Stimulated activated CD4-positive, alpha-beta T cell treated with anti-CD3 and anti-CD28 coated beads, Interleukin-12 subunit alpha, Interleukin-12 subunit beta, amount 100 ng/mL, for 24 hours (primary cell): ENCODE measurements at places on chromosomes 16 and 17.

DNA sequence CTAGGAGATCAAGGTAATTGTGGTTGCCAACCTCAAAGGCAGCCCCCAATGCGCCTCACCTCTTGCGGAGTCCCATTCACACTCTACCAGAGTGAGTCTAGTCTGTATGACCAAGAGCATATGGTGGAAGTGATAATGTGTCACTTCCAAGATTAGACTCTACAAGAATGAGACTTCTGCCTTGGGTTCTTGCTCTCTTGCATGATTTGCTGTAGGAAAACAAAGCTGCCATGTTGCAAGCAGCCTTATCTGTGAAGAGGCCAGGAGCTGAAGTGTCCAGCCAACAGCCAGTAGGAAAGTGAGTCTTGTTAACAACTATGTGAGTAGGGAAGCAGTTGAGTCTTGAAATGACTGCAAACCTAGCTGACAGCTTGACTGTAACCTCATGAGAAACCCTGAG, 3.4 kb downstream of the TERF2 start:
- DNase-seq, result no peak

GRCh38 chr17:49880291-49881053, 32.6 kb upstream of the TAC4 start:
- DNase-seq, result peak; percentile 48

DNA sequence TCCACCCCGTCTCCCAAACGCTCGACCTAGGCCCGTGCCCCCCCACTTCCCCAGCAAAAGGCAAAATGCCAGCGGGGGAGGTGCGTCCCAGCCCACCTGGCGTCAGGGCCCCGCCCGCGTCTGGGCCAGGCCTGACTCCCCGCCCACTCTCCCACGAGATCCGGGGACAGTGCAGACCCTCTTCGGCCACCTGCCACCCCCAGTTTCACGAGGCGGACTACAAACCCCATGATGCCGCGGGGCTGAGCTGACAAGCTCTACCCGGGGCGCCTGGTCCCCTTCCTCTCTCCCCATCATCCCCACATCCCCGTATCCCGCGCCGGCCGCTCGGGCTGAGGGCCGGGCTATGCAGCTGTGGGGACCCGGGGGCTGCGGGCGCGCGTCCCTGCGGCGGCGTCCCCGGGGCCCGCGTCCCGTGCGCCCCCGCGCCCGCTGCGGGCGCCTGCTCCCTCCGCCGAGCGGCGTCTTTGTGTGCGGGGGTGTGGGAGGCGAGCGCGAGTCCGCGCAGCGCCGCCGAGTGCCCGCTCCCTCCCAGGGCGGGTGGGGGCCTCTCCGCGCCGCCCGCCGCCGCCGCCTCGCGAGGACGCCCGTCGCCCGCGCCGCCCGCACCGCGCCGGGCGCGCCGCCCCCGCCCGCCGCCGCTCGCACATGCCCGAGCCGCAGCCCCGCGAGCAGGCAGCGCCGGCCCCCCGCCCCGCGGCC, at the start of gene ANKRD13B:
ANKRD13B (plus strand) TSS at position 283 of the 702 bp plus-strand sequence. CDS start 490 bp downstream, outside the sequence.
- DNase-seq, result no peak

GRCh38 chr17:18315562-18315922, 449 bp downstream of the SMCR8 start:
- no peak for DNase-seq

- no peak for DNase-seq
These were observed 19.6 kb upstream of the RIPOR1 start for GRCh38 chr16:67509016-67509415.

DNA sequence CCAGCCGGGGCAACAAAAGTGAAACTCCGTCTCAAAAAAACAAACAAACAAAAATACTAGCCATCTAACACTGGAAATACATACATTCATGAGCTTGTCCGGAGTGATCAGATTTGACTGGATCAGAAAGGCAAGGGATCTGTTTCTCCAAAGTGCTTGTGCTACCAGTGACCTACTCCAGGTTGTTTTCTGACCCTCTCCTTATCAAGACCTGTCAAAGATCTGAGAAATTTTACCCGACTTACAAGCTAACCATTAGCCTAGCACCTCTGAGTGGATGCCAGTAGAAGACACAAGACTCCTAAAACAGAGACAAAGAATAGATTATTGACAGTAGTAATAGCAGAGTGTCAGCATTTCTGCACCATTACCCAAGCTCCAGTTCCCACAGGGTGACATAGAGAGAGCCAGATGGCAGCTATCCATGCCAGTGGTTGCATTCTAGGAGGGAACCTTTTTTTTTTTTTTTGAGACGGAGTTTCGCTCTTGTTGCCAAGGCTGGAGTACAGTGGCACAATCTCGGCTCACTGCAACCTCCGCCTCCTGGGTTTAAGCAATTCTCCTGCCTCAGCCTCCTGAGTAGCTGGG, 9.8 kb downstream of the ASPA start:
- DNase-seq, result no peak

DNA sequence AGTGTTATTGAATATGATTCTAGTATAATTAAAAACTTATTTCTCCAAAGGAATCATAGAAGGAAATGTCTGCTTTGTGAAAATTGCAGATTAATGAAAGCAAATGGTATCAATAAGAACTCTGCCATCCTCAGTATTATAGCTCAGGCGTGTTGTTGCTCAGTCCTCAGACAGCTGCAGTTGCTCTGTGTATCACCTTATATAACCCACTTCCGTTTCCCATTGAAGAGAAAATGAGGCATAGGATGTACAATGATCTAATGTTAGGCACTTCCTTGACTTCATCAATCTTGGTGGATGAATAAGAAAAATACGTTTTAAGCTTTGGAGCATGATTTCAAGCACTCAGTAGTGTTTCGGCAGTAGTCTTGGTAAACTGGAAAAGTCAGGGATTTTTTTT, 14.1 kb downstream of the MFSD11 start:
- DNase-seq, result no peak

DNA sequence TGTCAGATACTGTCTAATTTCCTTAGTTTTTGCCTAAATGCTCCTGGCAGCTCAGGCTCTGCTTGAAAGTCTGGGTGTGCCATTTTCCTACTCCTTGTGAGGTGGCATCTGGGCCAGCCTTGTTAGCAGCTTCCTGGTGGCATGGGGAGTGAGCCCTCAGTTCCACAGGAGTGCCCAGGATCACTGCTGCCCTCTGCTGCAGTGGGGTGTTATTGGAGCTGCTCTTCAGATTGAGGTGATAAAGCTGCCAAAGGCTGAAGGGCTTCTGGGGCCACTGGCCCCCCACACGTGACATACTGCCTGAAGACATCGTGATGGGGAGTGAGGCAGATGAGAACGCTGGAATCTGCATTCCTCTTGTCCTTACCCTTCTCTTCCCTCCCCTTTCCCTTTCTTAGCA, 27.4 kb downstream of the CEP95 start:
- no peak for DNase-seq

- DNase-seq, result no peak
These were observed 8.5 kb downstream of the NR1D1 start for GRCh38 chr17:40091691-40092397.

- no peak for DNase-seq
These were observed 396.1 kb downstream of the SOX9 start for GRCh38 chr17:72516772-72517399.

- no peak for DNase-seq
These were observed 15.5 kb upstream of the SALL1 start for GRCh38 chr16:51166541-51166940.

- DNase-seq, result no peak
These were observed 525 bp upstream of the ADCY7 start for GRCh38 chr16:50265716-50266336.

DNA sequence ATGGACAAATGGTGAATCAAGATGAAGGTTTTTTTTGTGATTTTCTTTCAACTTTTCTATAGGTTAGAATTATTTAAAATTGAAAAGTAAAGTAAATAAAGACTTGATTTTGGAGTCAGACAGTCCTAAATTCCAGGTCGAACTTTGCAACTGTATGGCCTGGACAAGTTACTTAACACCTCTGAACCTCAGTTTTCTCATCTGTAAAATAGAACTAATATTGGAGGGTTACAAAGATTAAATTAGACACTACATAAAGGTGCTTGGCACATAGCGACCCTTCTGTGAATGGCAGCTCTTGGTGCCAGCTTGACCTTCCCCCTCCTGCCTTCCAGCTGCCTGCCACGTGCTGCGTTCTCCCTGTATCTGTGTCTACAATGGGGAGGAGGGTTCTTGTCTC, 3.0 kb downstream of the RSAD1 start:
- no peak for DNase-seq

DNA sequence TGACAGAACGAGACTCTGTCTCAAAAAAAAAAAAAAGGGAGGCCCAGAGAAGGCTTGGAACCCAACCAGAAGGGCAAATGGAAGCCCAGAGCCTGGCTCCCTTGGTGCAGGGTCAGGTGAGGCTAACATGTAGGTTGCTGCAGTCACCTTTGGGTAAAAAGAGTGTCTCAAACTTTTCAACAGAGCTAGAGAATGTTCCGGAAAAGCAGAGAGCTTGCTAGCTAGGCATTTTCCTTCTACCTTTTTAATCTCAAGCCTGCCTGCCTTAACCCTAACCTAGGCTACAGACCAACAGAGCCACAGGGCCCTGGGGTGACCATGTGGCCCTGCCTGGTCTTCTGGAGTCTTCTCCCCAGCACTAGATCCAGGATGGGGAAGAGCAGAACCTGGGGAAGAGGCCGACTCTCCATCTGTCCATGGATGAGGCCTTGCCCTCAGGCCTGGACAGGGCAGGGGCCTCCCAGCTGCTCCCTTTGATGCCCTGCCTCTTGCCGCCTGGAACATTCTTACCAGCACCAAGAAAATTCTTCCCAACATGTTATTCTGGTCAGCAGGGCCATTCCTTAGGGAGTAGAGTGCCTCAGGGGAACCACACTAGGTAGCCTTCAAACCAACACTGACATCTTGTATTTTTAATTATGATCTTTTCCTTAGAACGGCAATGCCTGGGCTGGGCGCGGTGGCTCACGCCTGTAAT, 30.1 kb downstream of the SLC43A2 start:
- DNase-seq, result no peak

- no peak for DNase-seq
These were observed 5.2 kb downstream of the C17orf50 start for GRCh38 chr17:35765756-35766488.

- DNase-seq, result no peak
These were observed 7.0 kb downstream of the IRX6 start for GRCh38 chr16:55330781-55331647.

- DNase-seq, result no peak
These were observed 764.9 kb downstream of the KCNJ2 start for GRCh38 chr17:70934231-70934630.

DNA sequence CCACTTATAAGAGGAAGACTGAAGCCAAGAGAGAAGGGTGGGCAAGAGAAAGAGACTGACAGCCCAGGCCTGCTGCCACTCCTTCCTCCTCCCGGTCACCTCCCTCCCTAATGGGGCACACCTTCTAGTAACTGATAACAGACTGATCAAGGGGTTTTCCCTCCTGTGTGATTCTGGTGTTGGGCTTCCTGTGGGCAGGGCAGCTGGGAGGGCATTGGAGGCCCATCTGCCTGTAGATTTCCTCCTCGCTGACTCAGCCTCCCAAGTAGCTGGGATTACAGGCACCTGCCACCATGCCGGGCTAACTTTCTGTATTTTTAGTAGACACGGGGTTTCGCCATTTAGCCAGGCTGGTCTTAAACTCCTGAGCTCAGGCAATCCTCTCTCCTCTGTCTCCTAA, 16.2 kb downstream of the CA4 start:
- DNase-seq, result no peak

DNA sequence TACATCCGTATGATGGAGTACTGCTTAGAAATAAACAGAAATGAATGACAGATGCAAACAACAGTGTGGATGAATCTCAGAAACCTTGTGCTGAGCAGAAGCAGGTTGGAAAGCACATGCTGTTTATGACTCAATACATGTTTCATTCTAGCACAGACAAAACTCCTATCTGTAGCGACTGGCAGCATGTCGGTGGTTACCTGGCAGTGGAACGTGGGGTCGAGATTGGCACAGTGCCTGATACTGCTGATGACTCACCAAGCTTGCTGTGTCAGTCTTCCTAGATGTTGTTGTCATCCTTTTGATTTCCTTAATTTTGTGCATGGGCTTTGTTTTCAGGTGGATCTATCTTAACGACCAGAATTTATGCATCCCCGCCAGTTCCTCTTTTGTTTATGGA, 62.1 kb downstream of the GAN start:
- DNase-seq, result no peak
